CD4-positive, alpha-beta T cell treated with Interleukin-1 beta for 1 hour (primary cell): ENCODE measurements at places on chromosomes 7 and 10.

GRCh38 chr10:127157506-127158200, 38.7 kb downstream of the INSYN2A start:
- DNase-seq, result no peak

- peak; percentile 80 for DNase-seq
These were observed 67.5 kb downstream of the ATXN7L1 start for GRCh38 chr7:105808703-105809590.

GRCh38 chr7:118183428-118183785, 557 bp upstream of the LSM8 start:
- no peak for DNase-seq

DNA sequence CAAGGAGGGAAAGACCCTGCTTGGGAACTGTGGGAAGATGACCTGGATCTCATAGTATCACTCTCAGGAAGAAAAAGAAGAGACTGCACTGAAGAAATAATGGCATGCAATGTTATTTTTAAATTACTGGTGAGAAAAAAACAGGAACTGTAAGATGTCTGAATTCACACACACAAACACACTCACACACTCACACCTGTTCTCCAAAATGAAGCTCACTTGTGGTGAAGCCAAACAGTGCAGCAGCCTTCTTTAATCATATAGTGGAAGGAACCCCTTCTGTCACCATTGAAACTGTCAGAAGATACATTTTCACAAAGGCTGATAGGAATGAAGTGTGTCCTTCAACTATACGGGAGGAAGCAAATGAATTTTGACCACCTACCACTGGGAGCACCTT, 156.5 kb upstream of the GHITM start:
- no peak for DNase-seq

DNA sequence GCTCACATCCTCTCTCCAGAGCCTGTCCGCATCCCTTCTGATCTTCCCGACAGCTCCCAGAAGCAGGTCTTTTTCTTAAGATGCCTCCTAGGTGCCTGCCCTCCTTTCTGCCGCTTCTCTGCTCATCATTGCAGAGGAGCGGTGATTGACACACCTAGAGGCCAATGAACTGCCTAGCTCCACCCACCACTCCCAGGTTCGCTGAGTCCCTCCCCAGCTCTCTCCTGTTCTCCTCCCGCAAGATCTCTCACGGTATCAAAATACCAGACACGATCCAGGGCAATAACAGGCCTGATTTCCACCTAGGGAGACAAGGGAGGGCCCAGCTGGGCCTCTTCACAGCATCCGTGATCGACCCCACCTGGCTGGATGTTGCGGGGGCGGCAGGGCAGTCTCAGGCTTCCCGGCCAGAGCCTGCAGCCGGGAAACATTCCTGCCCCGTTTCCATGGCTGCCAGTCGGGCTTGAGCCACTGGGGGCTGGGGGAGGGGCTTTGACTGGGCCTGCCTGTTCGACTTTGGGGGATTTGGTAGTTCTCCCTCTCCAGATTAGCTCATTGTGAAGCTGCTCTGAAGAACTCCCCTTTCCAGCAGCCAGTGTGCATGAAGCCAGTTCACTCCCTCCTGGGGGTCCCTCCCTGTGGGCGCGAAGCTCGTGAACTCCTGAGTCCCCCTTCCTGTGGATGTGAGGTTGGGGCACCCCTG, 373.5 kb downstream of the RPS24 start:
- peak; percentile 54 for DNase-seq

DNA sequence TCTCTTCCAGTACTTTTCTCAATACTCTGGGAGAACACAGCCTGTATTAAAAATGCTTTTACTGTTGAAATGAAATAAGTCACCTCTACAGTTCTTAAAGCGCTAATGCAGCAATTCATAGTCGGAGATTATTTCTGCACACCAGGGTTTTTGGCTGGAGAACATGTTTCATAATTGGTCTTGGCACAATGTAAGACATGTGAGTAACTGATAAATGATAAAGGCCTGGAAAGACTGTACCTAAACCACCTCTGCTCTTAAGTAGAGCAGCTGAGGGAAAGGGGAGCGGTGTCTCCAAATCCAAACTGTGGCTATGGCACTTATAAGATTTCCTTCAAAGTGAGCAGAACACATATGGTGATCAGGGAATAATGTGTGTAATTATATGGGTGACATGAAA, 390.3 kb upstream of the MBL2 start:
- DNase-seq, result no peak

DNA sequence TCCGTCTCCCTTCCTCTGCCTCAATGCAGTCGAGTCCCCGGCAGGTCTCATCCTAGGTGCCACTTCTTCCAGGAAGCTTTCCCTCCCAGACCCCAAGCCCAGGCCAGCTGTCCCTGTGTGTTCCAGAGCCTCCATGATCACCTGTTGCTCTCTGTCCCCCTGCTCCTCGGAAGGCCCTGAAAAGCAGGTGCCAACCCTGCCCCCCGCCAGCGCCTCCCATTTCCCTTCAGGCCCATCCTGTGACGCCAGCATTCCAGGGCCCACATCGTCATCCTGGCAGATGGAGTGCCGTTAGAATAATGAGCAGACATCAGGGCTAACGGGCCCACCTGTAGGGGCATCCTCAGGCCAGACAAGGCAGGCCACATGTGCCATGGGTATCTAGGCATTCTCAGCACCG, 253.0 kb upstream of the PPP2R2D start:
- no peak for DNase-seq

DNA sequence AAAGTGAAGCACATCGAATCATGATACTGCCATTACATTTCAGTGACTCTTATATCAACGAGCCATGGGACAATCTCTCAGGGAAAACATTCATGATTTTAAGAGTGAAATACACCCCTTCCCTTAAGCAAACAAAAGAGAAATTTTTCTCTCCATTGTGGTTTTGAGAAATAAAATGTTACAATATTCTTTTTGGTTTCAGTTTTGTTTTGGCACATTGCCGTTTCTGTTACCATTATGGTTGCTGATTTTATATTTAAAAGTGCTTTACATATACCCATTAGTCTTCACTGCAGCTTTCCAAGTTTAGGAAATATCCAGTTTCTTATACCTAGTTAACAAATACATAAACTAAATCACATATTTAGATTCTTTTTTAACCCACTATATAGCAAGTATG, 126.8 kb upstream of the SEM1 start:
- DNase-seq, result no peak

DNA sequence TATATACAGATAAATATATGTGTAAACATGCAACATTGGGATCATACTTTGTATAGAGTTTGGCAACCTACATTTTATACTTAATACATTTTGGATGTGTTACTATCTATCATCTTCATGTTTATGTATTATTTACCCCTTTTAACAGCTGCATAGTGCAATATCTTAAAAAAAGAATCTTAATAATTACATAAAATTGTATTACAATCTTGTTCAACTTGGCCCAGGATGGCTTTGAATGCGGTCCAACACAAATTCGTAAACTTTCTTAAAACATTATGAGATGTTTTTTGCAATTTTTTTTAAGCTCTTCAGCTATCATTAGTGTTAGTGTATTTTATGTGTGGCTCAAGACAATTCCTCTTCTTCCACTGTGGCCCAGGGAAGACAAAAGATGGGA, 26.3 kb upstream of the PRPS1L1 start:
- DNase-seq, result no peak

DNA sequence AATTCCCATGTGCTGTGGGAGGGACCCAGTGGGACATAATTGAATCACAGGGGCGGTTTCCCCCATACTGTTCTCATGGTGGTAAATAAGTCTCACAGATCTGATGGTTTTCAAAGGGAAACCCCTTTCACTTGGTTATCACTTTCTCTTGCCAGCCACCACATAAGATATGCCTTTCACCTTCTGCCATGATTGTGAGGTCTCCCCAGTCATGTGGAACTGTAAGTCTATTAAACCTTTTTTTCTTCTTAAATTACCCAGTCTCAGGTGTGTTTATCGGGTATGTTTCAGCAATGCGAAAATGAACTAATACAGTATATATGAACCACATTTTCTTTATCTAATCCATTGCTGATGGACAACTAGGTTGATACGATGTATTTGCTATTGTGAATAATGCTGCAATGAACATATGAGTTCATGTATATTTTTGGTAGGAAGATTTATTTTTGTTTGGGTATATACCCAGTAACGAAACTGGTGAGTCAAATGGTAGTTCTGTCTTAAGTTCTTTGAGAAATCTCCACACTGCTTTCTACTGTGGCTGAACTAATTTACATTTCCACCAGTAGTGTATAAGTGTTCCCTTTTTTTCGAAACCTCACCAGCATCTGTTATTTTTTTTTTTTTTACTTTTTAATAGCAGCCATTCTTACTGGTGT, 70.0 kb upstream of the HGF start:
- DNase-seq, result no peak

- DNase-seq, result no peak
These were observed 270.1 kb upstream of the TPK1 start for GRCh38 chr7:145106001-145106400.

GRCh38 chr10:102003541-102003940, 52.4 kb downstream of the ARMH3 start:
- DNase-seq, result no peak

GRCh38 chr10:33820531-33820930, 486.1 kb upstream of the NRP1 start:
- no peak for DNase-seq

DNA sequence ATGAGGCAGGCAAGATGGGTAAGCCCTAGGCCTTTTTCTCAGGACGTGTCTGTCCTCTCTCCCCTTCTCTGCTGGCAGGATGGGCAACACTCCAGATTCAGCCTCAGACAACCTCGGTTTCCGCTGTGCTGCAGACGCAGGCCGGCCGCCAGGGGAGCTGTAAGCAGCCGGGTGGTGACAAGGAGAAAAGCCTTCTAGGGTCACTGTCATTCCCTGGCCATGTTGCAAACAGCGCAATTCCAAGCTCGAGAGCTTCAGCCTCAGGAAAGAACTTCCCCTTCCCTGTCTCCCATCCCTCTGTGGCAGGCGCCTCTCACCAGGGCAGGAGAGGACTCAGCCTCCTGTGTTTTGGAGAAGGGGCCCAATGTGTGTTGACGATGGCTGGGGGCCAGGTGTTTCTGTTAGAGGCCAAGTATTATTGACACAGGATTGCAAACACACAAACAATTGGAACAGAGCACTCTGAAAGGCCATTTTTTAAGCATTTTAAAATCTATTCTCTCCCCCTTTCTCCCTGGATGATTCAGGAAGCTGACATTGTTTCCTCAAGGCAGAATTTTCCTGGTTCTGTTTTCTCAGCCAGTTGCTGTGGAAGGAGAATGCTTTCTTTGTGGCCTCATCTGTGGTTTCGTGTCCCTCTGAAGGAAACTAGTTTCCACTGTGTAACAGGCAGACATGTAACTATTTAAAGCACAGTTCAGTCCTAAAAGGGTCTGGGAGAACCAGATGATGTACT, 13.1 kb downstream of the PHKG1 start:
- DNase-seq, result no peak
